ENCODE measurements at places on chromosomes 4 and X.

GRCh38 chr4:110198435-110199416 is at the start of gene ELOVL6:
ELOVL6 (minus strand) TSS chr4:110198615; CDS start chr4:110198335, 280 bp downstream.
- DNase-seq: no peak

DNA sequence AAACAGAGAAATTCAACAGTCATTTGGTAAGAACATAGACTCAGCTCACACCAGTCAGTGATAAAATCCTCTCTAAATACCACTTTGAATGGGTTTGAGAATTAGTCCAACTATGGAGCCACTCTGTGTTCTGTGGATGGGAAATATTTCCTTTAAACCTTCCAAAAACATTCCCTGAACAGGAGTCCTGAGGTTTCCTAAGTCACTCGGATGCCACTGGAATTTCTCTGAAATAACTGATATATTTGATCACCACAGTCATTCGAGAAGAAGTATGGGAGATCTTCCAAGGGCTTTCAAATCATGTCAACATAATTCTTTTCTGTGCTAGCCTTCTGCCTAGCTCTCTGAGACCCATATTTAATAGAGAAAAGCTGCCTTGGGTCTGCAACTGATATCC is 958.6 kb downstream of the STIM2 start:
- no peak for DNase-seq

DNA sequence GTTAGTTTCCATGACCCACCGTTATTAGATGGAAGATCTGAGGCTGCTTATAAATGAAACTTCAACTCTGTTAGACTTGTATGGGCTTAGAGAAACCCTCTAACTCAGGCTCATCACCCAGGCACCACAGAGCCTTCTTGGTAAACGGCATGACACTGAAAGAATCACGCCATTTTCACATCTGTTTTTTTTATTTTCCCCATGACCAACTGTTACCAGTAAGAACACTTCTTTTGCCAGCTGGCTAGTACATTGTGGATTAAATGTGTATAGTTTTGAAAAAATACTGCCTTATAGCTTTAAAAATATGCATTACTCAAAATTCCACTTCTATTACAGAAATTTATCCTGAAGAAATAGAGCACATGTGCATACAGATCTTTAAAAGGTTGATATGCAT is 48.0 kb upstream of the APELA start:
- DNase-seq: no peak

GRCh38 chrX:129823522-129823921 is 20.2 kb downstream of the ZDHHC9 start:
- DNase-seq: no peak

DNA sequence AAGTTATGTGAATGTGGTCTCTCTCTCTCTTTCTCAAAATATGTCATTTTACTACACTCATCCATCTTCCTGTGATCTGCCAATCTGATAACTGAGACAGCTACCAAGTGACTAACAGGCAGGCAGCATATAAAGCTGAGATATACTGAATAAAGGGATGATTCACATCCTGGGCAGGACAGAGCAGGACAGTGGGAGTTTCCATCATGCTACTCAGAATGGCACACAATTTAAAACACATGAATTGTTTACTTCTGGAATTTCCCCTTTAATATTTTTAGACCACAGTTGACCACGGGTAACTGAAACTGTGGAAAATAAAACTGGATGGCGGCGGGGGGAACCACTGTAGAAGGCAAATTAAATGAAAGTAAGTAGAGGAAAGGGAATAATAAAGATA is 58.6 kb upstream of the DCTD start:
- DNase-seq: no peak

GRCh38 chr4:125796138-125796537 is 481.4 kb downstream of the FAT4 start:
- no peak for DNase-seq

Measured in activated naive CD4-positive, alpha-beta T cell (primary cell).